ENCODE measurements at places on chromosomes 5 and 9.

- no peak for DNase-seq
Observed at GRCh38 chr5:138408023-138408422, 30.8 kb upstream of the REEP2 start.

GRCh38 chr5:148748702-148749392 lies 77.6 kb upstream of the ADRB2 start:
- no peak for DNase-seq

- no peak for DNase-seq
Observed at GRCh38 chr5:40220260-40220659, 459.5 kb upstream of the PTGER4 start.

GRCh38 chr9:5560443-5561100 lies 50.2 kb downstream of the PDCD1LG2 start:
- no peak for DNase-seq

DNA sequence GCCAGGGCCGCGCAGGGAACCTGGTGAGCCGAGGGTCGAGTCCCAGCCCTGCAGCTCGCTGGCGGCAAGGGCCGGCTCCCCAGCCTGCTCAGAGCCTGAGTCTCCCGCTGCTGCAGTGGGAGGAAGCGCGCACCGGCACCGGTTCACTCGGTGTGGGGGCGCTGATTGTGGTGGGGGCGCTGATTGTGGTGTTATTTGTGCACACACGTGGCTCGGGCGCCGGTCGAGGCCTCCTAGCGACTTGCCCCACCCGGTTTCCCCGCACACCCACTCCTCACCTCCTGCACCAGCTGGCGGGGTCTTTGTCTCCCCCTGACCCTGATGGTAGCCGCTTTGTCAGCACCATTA lies 266.7 kb downstream of the NSG2 start:
- no peak for DNase-seq

DNA sequence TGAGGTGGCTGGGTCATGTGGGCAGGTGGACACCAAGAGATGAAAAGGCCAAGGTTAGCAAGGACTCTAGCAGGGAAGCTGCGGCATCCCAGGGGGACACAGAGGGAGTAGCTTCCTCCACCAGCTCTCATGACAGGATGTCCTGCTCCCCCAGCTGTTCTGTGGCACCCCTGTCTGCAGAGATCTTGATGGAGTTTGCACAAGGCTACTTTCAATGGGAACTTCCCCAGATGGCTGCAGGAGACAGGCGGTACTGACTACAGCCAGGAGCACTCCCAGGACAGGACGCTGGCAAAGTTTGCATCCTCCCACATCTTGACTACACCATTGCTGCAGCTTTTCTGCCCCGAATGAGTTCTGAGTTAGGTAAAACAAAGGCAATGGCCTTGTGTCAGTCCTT lies 312.8 kb downstream of the TLE4 start:
- no peak for DNase-seq

DNA sequence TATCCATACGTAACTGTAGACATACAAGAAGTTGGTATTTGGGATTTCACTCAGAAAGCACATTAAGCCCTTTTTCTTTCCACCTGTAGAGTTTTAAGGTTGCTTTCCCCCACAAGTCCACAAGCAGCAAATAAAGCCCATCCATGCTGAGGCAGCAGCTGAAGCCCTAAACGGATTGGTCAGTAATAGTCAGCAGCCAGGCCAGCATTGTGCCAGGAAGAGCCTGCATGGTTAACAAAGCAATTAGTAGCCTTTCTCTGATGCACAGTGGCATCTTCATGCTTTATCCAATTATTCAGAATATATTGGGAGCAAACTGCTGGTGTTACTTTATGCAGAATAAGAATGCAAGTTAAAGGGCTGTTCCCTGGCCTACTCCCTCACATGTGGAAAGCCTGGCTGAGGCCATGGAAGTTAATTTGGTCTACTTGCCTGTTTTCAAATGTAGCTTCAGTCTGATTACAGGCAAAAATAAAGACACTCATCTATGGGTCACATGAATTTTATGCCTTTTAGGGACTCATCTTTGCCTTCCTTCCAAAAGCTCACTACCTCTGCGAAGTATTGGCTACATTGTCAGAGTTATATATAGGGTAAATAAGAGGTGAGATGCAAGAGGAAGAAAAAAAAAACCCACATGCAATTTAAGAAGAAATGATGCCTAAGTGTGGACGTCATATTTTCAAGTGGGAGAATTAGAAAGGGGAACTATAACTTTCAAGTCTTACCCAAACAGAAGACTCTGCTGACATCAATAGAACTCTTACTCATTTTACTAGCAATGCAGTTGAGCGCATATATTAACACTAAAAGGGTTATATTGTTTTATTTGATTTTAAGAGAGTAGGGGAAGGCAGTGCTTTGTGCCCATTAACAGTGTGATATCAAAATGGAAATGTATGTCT lies 15.9 kb downstream of the EBF1 start:
- DNase-seq: no peak

- DNase-seq: no peak
Observed at GRCh38 chr5:180463916-180464602, 30.1 kb upstream of the CNOT6 start.

GRCh38 chr5:156693113-156693512 lies 157.0 kb upstream of the PPP1R2B start:
- no peak for DNase-seq

DNA sequence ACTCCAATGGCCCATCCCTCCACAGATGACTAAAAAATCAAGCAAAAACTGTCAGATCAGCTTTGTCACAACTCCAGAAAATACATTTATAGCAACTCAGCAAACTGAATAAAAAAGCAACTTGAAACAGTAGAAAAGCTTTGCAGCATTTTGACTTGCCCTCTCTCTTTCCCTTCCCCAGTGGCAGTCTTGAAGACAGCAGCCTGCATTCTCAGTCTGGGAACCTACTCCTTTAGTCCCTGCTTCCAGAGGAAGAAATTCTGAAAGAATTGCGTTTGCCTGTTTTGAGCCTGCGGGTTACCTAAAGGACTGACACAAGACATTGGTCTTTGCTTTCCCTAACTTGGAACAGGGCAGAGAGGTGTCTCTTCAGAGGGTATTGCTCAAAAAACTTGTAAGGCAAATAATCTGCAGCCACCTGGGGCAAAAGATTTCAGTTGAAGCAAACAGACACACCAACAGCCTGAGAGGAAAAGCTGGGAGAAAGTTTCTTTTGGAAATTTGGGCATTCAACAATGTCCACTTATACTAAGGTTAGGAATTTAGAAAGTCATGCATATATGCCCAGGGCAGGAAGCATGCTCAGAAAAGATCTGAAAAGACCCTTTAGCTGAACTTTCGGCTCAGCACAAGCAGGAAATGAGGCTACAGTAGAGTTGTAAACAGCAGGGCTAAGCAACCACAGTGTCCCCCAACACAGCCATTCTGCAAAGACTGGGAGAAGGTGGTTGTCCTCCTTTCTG lies 15.2 kb upstream of the SLC35D2 start:
- DNase-seq: no peak

DNA sequence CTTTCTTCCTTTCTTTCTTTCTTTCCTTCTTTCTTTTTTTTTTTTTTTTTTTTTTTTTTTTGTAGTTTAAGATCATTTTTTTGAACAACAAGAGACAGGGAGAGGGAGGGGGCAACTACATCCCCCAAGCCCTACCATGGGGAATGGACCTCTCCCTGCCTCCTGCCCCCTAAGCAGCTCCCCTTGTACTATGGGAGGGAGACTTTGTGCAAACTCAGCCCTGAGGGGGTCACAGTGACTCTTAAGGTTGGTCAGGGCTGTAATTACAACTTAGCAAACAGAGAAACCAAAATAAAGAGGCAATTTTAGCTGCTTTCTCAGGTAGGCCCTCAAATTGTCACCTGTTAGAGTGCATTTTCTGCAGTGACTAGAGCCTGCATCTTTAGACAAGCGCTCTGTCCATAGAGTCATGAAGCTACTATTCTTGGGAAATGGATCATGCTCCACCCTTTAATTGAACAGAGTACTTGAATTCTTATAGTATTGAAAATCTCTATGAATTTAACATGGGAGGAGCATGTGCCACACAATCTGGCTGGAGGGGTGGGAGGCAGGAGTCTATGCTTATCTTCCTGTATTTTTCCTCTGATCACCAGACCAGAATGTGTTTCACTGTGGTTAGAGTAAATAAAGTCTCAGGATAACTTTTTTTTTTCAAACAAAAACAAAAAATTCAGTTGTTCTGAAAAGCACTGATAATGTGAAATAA lies 24.3 kb upstream of the PIK3R1 start:
- DNase-seq: no peak

DNA sequence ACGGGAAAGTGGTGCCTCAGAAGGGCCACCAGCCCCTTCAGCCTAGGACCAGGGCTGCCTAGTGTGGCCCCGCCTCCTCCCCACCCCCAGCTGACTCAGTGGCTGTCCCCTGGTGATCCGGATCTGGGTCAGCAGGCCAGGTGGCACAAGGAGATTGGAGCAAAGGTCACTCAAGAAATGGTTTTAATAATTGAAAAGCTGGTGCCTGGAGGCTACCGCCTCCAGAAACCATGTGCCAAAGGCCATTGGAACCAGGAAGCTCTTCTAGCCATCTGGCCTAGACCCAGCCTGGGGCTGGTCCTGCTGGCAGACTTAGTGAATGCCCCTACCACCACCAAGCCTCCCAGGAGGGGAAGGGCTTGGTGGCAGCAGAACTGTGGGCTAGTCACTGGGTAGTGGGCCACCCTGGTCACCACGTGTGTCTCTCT lies 1.5 kb downstream of the ST6GALNAC4 start:
- no peak for DNase-seq

- no peak for DNase-seq
Observed at GRCh38 chr9:3887221-3887653, 361.4 kb upstream of the RFX3 start.

GRCh38 chr9:20379804-20380225 lies 242.5 kb downstream of the MLLT3 start:
- no peak for DNase-seq
